ENCODE measurements at places on chromosomes 2 and 18.

DNA sequence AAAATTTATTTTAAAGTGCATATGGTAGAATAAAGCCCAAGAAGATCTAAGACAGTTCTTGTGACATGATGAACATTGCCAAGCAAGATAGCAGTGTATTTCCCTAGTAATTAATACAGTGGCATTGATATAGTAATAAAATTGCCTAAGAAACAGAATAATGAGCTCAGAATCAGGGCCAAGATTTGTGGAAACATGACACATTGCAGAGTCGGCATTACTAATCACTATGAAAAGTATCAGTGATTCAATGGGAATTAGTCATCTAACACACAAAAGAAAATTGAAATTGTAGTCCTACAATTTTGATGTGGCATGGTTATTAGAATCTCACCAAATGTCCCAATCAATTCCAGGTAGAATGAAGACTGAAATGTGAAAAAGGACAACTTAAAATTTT lies 243.0 kb upstream of the CYRIA start:
- no peak for DNase-seq

- DNase-seq, result no peak
These were observed 75.1 kb upstream of the NOL4 start for GRCh38 chr18:34299828-34300227.

GRCh38 chr2:24199968-24200590 lies 25.2 kb downstream of the FAM228A start:
- no peak for DNase-seq

GRCh38 chr2:62564380-62565137 lies 58.6 kb upstream of the TMEM17 start:
- DNase-seq, result no peak

DNA sequence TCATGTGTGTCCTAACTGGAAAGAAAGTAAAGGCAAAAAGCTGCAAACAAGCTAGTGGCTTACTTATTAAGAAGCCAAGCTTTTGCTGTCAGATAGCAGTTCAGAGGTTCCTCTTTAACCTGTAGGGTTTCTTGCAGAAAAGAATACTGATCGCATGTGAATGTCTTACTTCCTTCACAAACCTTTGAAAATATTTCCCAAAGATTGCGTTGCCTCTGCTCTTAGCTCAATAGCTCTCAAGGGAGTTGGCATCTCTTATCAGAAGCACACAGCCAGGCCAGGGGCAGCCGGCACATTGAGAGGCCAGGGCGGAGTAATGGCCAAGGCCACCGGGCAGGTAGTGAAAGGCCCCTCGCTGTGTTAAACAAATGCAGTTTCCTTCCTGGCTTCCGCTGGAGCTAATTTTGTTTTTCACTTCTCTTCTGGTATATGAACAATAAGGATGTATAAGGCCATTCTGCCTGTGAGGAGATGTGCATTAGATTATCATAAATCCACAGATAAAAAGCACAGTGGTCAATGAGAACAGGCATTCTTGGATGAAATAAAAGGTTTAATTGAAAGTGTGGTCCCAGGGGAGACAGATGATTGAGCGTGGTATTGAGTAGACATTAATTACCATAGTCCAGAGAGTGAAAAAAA lies 542.4 kb upstream of the NRP2 start:
- no peak for DNase-seq

- no peak for DNase-seq
These were observed 4.6 kb upstream of the BOD1L2 start for GRCh38 chr18:57142324-57142723.

GRCh38 chr2:221070106-221070505 lies 502.0 kb downstream of the EPHA4 start:
- no peak for DNase-seq

DNA sequence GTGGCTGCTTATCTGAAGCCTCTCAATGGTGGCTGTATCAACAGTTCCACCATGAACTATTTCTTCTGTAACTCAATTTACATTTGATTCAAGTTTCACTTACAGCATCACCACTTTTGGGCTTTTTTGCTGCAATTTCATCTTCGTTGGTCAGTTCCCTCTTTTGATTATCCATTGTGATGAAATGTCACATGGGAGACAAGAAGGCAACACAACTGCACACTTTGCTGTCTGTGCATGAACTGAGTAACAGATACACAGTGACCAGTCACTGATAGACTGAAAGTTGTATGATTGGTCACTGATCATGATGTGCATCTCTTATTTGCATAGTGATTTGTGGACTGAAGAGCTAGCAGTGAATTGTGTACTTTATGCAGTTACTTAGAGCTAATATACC lies 130.7 kb upstream of the RNF152 start:
- DNase-seq, result no peak

GRCh38 chr2:127320586-127321275 lies 26.8 kb upstream of the ERCC3 start:
- no peak for DNase-seq

DNA sequence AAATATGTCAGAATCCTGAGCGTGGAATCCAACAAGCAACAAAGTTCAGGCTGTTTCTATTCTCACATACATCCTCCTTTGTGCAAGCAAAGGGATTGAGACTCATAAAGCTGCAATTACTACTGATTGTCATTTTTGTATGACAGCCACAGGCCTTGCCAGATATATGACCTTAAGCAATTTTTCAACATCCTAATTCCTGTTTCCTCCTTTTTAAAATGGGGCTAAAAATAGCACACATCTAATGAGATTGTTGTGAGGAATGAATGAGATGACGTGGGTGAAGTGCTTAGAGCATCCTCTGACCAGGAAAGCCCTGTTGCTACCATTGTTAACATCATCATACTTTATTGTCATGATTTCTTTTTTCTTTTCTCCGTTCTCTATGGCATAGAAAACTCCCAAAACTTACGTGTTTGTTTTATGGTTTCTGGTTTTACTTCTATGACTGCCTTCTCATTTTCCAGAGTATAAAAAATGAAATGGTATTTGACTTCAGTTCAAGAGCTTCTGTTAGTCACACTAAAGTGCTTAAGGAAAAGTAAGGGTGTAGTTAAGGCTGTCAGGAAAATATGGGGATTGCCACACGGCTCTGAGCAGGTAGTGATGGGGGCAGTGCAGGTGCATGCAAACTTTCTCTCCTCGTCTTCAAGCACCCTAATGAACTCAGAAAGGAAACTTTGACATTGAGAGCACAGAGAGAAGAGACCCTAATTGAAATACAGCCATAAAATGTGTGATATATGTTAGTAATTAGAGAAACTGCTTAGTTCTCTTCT lies 590.6 kb upstream of the NETO1 start:
- no peak for DNase-seq

- no peak for DNase-seq
These were observed 118.7 kb upstream of the DNMT3A start for GRCh38 chr2:25460261-25460905.

DNA sequence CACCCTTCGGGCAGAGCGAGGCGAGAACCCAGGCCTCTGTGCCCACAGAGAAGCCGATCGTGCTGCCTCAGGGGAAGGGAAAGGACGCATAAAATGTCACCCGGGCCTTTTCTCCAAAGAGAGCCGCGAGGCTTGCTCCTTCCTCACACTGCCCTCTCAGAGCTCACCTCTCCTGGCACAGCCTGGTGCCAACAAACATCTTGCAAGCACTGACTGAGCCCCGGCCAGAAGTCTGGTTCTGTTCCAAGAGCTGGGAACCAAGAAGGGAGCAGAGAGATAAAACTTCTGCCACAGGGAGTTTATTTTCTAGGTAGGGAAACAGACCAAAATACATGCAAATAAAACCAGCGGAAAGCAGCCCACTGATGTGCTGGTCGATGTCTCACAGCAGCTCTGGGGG lies 13.6 kb upstream of the ADI1 start:
- DNase-seq, result no peak

GRCh38 chr2:64139956-64140355 lies 4.3 kb downstream of the PELI1 start:
- DNase-seq, result no peak

DNA sequence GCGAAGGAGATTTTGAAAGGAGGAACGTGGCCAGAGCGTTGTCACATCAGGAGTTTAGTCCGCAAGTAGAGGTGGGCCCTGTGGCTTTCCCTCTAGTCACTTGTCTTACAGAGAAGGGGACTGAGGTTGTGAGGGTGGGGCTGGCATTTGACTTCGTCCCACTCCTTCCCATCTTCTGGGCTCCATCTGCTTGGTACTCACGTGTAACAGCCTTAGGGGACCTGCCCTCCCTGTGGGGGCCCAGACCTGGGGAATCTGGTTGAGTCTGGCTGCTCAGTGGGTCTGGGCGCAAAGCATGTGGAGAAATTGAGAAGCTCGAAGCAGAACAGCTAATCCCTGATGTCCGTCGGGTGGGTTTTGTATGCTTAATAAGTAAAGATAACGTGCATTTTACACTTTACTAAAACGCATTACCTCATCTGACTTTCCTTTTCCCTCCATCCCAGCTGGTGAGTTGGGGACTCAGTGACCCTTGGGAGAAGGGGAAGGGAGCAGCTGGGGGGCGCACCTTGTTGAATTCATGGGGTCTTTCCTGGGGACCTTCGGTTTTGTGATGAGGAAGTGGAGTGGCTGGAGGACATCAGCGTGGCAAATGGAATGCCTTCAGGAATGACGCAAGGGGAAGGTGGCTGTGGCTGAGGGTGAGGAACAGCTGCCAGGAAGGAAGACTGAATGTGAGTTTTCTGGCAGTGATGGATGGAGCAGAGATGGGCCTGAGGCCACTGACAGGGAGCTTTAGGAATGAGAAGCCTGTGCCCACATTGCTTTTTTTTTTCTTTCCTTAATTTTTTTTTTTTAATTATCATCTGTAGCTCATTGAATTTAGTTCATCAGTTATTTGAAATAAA lies 44.8 kb downstream of the ASAP2 start:
- DNase-seq, result no peak

Measured in stimulated activated CD4-positive, alpha-beta T cell treated with anti-CD3 and anti-CD28 coated beads, Interleukin-1b, Interleukin-23, amount 100 ng/mL, for 48 hours (primary cell).